ENCODE measurements at places on chromosomes 1 and 21.

DNA sequence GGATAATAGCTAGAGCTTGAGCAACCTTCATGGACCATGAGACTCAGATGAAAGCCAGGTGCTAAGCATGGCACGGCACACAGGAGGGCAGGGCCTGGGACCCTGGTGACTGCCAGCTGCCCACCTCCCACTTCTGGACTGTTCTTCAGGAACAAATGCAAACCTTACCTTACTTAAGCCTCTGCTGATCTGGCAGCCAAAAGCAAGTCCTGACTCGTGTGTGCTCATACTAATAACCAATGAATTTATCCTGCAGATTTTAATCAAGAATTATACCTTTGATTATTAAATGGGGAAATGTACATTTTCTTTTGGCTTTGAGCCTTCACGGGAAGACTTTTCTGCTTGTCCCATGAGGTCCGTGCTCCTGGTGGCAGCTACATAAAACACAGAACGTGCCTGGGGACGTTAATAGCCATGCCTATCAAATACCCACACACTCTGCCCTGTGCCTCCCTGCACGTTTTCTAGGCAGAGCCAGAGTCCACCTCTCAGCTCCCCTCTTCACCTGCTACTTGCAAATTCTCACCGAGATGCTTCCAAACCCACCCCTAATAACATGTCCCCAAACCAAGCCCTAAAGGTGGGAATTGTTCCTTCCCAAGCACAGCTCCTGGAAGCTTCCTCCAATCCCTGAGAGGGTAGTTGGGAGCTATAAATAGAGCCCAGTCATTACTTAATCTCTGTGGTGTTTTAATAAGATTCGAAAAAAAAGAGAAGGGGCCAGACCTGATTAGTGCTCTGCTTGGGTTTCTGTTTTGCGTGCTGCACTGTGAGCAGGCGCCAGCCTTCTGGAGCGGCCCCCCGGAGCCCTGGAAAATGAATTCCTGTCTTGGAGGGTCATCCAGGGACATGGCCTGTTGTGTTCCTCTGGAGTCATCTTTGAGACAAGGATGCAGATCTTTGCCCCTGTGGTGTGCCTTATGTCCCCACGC lies 33.5 kb downstream of the SLC1A7 start:
- DNase-seq, result no peak

DNA sequence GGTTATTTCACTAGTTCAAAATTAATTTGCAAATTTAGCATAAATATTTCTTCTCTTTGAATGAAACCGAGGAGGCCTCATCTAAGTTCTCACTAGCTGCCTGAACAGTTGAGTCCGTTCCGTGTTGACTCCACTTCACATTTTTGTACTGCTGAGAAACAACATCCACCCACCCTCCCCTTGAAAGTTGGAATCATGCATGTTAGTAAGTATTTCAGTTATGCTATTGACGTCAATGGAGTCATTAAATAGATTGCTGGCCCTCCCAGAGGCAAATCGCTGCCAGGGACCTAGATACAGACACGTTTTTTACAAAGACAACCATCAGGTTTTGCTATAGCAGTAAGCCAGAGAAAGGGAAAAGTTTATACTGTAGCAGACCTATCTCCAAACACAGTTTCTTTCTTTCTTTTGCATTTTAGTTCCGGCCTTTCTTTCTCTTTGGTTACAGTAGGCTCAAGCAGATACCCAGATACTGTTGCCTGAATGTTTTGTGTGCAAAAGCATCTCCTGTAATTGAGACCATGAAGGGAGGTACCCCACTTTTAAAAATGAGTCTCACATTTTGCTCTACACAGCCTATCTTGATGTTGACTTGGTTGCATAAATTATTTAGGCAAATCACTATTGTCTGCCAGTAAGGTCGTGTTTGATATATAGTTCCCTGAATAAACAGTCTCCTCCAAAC lies 262.6 kb upstream of the SGIP1 start:
- peak; percentile 47 for DNase-seq

- DNase-seq, result no peak
Observed at GRCh38 chr1:214439352-214440119, 111.9 kb downstream of the PTPN14 start.

DNA sequence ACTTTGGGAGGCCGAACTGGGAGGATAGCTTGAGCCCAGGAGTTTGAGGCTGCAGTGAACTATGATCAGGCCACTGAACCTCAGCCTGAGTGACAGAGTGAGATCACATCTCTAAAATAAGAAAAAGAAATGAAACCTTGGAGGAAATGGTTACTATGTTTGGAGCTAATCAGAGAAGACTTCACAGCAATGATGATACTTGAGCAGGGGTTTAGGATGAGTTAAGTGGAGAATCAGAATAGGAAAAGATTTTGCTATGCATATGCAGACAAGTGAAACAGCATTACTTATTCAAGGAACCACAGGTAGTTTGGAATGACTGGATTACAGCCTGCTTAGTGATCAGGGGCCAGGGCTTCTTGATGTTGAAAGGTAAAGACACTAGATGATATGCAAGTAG lies 1.3 kb upstream of the CD5L start:
- DNase-seq, result no peak

GRCh38 chr1:70143048-70143659 lies 62.2 kb downstream of the LRRC40 start:
- no peak for DNase-seq

DNA sequence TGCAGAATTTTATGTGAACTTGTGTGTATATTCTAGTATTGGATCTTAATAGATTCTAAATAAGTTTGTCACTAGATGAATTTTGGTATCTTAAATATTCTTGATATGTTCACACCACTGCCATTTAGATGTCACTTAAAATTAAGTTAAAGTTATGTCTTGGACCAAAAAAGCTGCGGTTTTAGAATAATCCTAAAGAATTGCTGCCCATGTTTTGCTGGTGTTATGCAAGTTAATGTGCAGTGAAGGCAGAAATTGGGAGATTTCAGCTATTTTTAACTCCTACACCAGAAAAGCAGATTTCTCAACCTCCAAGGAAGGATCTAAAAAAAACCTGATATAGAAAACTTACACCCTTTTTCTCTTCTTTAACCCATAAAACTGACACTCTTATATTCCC lies 757 bp downstream of the ACADM start:
- no peak for DNase-seq

GRCh38 chr1:214640431-214641213 lies 37.6 kb downstream of the CENPF start:
- DNase-seq, result no peak

GRCh38 chr1:35269989-35270289 lies 1.4 kb downstream of the ZMYM4 start:
- DNase-seq, result no peak

- DNase-seq, result no peak
Observed at GRCh38 chr1:221691261-221691660, 50.6 kb downstream of the DUSP10 start.

GRCh38 chr1:232613752-232614381 lies 16.1 kb downstream of the SIPA1L2 start:
- DNase-seq, result no peak
